MM.1S (cell line): ENCODE measurements at places on chromosomes 5 and 9.

- no peak for DNase-seq
- no peaks in the 10 kb centered on the region for H3K36me3 ChIP-seq
- H3K4me3 ChIP-seq: no peak overlapping the region
- no peaks in the 10 kb centered on the region for H3K4me1 ChIP-seq
- H3K27ac ChIP-seq: no peak overlapping the region
Observed at GRCh38 chr5:169424670-169425378, 123.9 kb upstream of the SLIT3 start.

DNA sequence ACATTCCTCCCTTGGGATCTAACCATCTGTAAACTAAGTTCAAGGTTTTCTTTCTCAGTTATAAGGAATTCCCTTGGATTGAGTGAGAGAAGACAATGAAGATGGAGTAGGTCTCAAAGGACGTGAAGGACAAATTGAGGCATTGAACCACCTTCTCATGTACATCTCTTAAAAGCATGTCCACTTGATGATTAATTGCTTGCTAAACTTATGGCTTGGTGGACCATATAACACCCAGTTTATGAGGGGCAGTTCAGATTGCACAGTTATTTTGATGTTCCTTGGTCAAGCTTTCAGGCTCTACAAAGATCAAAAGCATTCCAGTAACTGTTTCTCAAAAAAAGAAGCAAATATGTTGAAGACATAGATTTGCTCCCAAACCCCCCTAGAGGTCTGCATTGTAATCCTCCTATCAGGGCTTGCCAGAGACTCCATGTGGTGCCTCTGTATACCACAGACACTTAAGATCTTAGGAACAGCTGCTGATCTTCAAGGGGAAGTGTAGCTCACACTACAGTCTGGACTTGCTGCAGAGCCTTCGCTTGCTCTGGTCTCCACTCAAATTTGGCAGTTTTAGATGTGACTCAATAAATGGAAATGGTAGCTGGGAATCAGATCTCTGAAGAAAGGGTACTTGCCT lies 56.9 kb upstream of the ALDH1A1 start:
- no peak overlapping the region for H3K27ac ChIP-seq
- no peak overlapping the region for H3K4me3 ChIP-seq
- no peaks in the 10 kb centered on the region for H3K4me1 ChIP-seq

DNA sequence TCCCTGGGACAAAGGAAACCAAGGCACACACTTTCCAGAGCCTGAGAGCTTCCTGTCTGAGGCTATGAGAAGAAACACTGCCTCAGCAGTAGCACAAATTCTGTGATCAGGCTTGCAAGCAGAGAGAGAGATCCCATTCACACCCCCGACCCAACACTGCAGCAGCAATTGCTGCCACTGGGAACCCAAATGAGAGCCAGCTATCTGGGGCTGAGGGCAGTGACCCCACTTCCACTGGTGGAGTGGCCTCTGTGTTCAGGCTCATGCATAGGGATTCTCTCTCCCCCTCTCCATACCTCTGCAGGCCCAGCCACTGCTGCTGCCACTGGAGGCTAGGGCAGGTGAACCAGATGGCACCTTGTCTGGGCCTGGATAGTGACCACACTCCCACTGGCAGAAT lies 95.2 kb downstream of the TMEM232 start:
- no peak overlapping the region for H3K27ac ChIP-seq
- H3K4me1 ChIP-seq: peaks cover 3% of the 10 kb centered on the region; the same call in 1 of the 2 replicates
- H3K4me3 ChIP-seq: no peak overlapping the region
- no peak for DNase-seq
- no peaks in the 10 kb centered on the region for H3K36me3 ChIP-seq

GRCh38 chr9:73011956-73012355 lies 59.1 kb upstream of the ALDH1A1 start:
- H3K36me3 ChIP-seq: no peaks in the 10 kb centered on the region
- no peak overlapping the region for H3K4me3 ChIP-seq
- no peak overlapping the region for H3K27ac ChIP-seq
- H3K27me3 ChIP-seq: no peaks in the 10 kb centered on the region

DNA sequence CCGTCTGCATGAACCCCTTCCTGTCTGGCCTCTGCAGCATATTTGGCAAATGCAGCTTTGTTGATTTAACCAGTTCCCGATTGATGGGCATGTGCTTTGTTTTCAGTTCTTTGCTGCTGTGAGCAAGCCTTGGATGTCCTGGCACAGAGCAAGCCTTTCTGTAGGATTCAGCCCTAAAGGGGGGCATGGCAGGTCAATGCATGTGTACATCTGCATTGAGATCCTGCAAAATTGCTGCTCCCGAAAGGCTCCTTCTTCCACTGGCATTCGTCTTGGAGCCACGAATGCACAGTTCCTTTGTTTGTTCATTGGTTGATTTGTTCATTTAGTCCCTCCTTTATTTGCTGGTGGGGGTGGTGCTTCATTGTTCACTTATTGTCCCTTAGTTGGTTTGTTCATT lies 34.8 kb downstream of the COL5A1 start:
- no peak for DNase-seq
- no peaks in the 10 kb centered on the region for H3K36me3 ChIP-seq
- no peak overlapping the region for H3K27ac ChIP-seq
- peaks cover 91% of the 10 kb centered on the region for H3K27me3 ChIP-seq
- H3K4me3 ChIP-seq: no peak overlapping the region

- no peaks in the 10 kb centered on the region for H3K27me3 ChIP-seq
- H3K36me3 ChIP-seq: no peaks in the 10 kb centered on the region
- no peak overlapping the region for H3K4me3 ChIP-seq
Observed at GRCh38 chr5:138831703-138832102, 43.4 kb downstream of the LRRTM2 start.

DNA sequence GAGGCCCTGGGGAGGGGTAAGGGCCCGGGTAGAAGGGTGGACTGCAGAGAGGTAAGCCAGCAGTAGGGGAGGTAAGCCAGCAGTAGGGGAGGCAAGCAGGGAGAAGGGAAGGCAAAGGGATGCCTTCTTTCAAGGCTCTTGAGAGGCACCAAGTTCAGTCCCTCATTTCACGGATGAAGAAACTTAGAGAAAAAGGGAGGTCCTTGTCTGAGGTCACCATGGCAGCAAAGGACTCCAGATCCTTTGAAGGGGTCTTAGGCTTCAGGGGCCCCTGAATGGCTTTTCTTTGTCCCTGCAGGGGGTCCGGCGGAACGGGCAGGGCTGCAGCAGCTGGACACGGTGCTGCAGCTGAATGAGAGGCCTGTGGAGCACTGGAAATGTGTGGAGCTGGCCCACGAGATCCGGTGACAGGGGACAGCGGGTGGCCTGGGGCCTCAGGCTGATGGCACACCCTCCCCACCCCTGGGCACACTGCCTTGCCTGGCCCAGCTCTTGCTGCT lies 42.6 kb downstream of the RGS3 start:
- H3K27me3 ChIP-seq: no peaks in the 10 kb centered on the region
- no peaks in the 10 kb centered on the region for H3K4me1 ChIP-seq
- H3K27ac ChIP-seq: no peak overlapping the region
- no peak overlapping the region for H3K4me3 ChIP-seq
- H3K36me3 ChIP-seq: no peaks in the 10 kb centered on the region
- no peak for DNase-seq

DNA sequence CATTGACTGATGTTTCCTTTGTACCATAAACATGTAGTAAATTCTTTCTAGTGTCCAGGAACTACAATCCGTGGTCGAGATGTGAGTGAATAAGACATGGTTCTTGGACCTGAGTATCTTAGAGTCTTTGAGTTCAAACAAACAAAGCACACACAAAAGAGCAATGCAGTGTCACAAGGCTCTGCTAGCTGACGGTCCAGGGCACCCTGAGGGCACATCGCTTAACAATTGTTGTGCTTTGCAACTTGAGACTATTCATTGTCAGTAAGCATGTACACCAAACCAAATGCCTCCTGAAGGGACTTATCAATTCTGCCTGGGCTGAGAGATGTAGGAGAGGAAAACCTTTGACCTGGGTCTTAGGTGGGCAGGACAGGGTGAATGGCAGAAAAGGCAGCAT lies 84.8 kb downstream of the CAMK4 start:
- H3K36me3 ChIP-seq: no peaks in the 10 kb centered on the region
- H3K4me3 ChIP-seq: no peak overlapping the region
- no peak overlapping the region for H3K27ac ChIP-seq
- no peaks in the 10 kb centered on the region for H3K4me1 ChIP-seq
- no peaks in the 10 kb centered on the region for H3K27me3 ChIP-seq

GRCh38 chr9:16417161-16417560 lies 453.3 kb downstream of the BNC2 start:
- 0 out of 2 replicates have a peak, but pooled peaks cover 5% of the 10 kb centered on the region for H3K4me1 ChIP-seq
- peaks cover 10% of the 10 kb centered on the region for H3K27me3 ChIP-seq
- no peak overlapping the region for H3K27ac ChIP-seq
- H3K4me3 ChIP-seq: no peak overlapping the region
- H3K36me3 ChIP-seq: no peaks in the 10 kb centered on the region
- DNase-seq: peak; percentile 83

GRCh38 chr5:31641059-31641458 lies 2.1 kb downstream of the PDZD2 start:
- no peaks in the 10 kb centered on the region for H3K4me1 ChIP-seq
- no peaks in the 10 kb centered on the region for H3K27me3 ChIP-seq
- DNase-seq: no peak

GRCh38 chr5:85278193-85278592 lies 893.5 kb upstream of the EDIL3 start:
- no peak overlapping the region for H3K4me3 ChIP-seq
- H3K36me3 ChIP-seq: no peaks in the 10 kb centered on the region
- no peak for DNase-seq
- no peaks in the 10 kb centered on the region for H3K4me1 ChIP-seq

DNA sequence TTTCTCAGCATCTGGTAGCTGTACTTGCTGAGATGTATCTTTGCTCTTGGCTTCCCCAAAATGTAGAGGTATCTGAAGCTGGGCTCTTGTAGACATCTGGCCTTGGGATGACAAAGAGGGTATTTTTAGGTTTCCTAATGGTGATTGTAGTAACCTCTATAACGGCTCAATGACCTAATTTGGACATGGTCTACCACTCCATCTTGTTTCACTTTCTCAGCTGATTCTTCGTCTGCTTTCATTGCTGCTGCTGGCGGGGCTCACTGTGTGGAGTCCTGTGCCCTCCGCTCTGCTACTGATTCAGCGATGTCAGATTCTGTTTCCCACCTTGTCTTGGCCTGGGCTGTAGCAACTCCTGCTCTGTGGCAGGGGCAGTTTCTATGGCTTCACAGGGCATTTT lies 12.7 kb upstream of the MARCHF11 start:
- H3K4me1 ChIP-seq: peaks cover 14% of the 10 kb centered on the region
- H3K27ac ChIP-seq: peak overlapping the region; percentile 10; the same call in 1 of the 2 replicates
- H3K4me3 ChIP-seq: peak overlapping the region; percentile 12; the same call in 1 of the 2 replicates
- no peaks in the 10 kb centered on the region for H3K36me3 ChIP-seq
- H3K27me3 ChIP-seq: no peaks in the 10 kb centered on the region
- peak; percentile 61 for DNase-seq

GRCh38 chr5:123209502-123210027 lies 120.5 kb downstream of the PRDM6 start:
- DNase-seq: no peak
- H3K4me1 ChIP-seq: no peaks in the 10 kb centered on the region
- H3K27ac ChIP-seq: no peak overlapping the region
- H3K27me3 ChIP-seq: no peaks in the 10 kb centered on the region
- H3K4me3 ChIP-seq: no peak overlapping the region
- no peaks in the 10 kb centered on the region for H3K36me3 ChIP-seq

DNA sequence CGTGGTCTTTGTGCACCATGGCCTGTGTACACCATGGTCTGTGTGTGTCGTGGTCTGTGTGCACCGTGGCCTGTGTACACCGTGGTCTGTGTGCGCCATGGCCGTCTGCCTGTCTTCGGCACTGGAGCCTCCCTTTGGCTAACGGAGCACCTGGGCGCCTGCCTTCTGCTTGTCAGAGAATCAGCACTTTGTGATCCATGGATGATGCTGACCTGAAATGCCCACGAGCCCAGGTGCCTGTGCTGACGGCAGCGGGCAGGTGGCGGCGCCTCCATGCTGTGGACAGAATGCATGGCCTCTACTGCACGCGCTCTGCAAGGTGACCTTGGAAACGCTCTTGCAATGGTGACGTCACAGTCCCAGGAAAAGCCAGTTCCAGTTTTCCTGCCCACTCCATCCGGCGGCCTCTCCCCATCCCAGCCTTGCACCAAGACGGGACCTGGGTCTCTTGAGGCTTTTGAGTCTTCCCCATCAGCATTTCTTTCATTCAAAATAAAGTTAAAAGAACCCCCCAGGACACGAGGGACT lies 14.6 kb downstream of the LCN9 start:
- H3K4me3 ChIP-seq: no peak overlapping the region
- no peak for DNase-seq
- peaks cover 71% of the 10 kb centered on the region for H3K27me3 ChIP-seq
- no peak overlapping the region for H3K27ac ChIP-seq

DNA sequence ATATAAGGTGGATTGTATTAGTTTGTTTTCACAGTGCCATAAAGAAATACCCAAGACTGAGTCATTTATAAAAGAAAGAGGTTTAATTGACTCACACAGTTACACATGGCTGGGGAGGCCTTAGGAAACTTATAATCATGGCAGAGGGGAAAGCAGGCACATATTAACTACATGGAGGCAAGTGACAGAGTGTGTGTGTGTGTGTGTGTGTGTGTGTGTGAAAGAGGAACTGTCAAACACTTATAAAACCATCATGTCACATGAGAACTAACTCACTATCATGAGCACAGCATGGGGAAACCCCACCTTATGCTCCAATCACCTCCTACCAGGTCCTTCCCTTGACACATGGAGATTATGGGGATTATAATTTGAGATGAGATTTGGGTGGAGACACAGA lies 118.6 kb downstream of the SPEF2 start:
- no peaks in the 10 kb centered on the region for H3K27me3 ChIP-seq
- no peak for DNase-seq
- no peaks in the 10 kb centered on the region for H3K36me3 ChIP-seq
- H3K27ac ChIP-seq: no peak overlapping the region

- no peaks in the 10 kb centered on the region for H3K27me3 ChIP-seq
- peak overlapping the region; percentile 88 for H3K27ac ChIP-seq
- H3K36me3 ChIP-seq: no peaks in the 10 kb centered on the region
- H3K4me1 ChIP-seq: peaks cover 28% of the 10 kb centered on the region
- peak; percentile 37 for DNase-seq
Observed at GRCh38 chr9:87498046-87498810, 561 bp downstream of the DAPK1 start.

GRCh38 chr5:133824661-133825254 lies 143.7 kb downstream of the C5orf15 start:
- peak; percentile 63 for DNase-seq
- H3K27ac ChIP-seq: no peak overlapping the region
- H3K27me3 ChIP-seq: no peaks in the 10 kb centered on the region
- H3K4me3 ChIP-seq: no peak overlapping the region
- H3K4me1 ChIP-seq: peaks cover 30% of the 10 kb centered on the region

GRCh38 chr5:163730206-163730756 lies 224.9 kb downstream of the MAT2B start:
- H3K27ac ChIP-seq: no peak overlapping the region
- H3K27me3 ChIP-seq: no peaks in the 10 kb centered on the region
- 0 out of 2 replicates have a peak, but pooled peaks cover 4% of the 10 kb centered on the region for H3K4me1 ChIP-seq
- peak; percentile 71 for DNase-seq

DNA sequence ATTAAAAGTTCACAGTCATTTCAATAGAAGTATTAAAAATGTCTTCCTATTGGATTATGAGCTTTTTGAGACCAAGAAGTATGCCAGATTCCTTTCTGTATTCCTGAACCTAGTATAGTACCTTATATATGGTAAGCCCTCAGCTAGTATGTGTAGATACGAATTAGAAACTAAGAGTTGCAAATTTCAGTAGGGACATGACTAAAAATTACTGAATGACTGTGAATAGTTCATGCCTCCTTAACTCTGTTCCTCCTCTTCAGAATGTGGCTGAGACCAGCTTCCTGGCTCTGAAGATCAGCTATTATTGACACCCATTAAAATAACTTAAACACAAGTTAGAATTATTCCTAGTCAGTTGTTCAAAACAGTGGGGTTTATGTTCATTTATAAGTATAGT lies 19.7 kb downstream of the KDM3B start:
- H3K4me3 ChIP-seq: no peak overlapping the region
- H3K4me1 ChIP-seq: no peaks in the 10 kb centered on the region
- H3K27me3 ChIP-seq: no peaks in the 10 kb centered on the region
- no peak for DNase-seq
- no peak overlapping the region for H3K27ac ChIP-seq
